ENCODE measurements at places on chromosomes 1 and 21.

DNA sequence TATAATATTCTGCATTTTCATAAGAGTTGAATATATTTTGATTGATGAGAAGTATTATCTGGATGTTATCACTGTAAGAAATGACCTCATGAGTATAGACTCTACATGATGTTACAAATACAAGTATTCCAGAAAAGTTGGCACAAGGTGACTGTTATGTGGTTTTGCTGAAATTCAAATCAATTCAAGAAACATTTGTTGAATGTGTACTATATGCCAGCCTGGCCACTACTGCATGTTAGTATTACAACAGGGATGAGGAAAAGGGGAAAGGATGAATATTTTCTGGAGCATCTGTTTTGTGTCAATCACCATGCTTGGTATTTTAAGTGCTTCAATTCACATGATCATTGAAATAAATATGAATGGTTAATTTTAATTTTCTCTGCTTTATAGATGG, 250.9 kb upstream of the PBX1 start:
- no peak for DNase-seq

DNA sequence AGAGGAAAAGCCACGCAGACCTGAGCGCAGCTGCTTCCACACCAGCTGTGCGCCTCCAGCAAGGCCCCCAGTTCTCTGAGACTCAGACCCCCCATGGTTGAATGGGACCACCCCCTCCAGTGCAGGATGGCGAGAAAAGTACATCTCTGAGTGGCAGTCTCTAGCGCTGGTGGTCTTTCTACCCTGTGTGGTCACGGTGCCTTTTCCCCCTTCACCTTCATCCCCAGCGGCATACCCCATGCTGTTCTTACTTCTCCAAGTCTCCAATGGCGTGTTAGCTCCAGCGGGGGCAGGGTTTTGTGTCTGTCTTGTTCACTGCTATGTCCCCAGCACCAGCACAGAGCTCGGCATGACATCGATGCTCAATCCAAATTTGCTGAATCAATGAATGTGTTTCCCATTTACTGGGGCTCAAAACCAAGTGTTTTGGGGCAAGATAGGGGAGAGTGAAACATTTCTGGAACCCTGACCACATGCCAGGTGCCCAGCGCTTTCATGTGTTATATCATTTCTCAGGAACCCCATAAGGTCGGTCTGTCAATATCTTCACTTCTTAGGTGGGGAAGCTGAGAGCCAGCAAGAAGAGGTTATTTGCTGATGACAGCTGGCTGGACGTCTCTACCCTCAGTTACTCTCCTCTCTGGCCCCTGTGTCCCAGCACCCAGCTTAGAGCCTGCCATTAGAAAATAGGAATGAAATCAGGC, 959 bp upstream of the SDC3 start:
- no peak for DNase-seq

- DNase-seq: no peak
Observed at GRCh38 chr1:64084451-64084850, 119.0 kb upstream of the UBE2U start.

DNA sequence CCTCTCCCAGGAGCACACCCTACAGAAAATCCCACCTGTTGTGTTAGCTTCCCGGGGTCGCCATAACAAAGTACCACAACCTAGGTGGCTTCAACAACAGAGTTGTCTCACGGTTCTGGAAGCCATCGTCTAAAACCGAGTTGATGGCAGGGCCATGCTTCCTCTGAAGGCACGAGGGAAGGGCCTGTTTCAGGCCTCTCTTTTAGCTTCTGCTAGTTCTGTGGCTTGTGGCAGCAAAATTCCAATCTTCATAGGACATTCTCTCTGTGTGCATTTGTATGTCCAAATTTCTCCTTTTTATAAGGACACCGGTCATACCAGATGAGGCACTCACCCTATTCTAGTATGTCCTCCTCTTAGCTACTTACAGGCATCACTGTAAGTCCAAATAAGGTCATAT, 3.2 kb downstream of the CFAP74 start:
- DNase-seq: no peak

GRCh38 chr1:205569411-205570172, 62.2 kb downstream of the ELK4 start:
- peak; percentile 67 for DNase-seq

DNA sequence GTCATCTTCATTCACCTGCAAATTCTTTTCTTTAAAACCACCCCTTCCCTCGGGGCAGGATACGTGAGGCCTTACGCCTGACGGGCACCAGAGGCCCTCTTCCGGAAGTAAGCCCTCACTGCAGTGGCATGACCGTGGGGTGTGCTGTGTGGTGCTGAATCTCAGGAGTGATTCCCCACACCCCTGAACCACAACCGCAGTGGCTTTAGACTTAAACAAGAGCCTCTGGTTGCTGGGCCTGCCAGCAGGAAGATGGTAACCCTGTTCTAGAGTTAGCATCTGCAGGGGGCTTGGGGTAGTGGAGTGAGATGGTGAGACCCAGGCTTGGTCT, 12.1 kb downstream of the BSND start:
- no peak for DNase-seq

DNA sequence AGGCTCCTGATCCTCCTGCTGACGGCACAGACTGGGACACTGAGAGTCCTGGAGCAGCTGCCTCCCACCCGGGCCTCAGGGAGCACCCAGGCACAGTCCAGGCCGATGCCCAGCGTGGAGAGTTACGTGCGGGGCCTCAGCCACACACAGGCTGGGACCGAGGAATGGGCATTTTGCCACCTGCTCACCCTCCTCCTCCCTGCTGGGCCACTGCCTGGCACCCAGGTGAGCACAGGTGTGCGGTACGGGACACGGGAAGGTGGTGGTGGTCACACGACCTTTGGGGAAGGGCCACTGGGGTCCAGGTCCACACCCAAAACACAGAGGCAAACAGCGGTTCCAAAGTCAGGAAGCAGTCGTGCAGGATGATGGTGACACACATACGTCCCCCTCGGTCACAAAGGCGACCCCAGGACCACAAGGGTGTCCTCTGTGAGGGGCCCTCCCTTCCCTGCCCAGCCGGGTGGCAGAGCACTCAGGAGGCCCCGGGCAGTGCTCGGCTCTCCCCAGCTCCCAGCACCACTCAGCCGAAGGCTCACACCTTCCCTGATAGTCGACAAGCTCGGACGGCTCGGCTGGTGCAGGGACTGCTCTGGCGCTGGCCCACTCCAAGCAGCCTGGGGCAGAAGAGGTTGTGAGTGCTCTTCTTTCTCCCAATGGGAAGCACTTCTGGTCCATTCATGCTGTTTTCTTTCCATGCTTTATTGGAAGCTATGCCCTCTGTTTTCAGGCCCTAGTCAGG, 14.3 kb downstream of the MORN1 start:
- DNase-seq: no peak

DNA sequence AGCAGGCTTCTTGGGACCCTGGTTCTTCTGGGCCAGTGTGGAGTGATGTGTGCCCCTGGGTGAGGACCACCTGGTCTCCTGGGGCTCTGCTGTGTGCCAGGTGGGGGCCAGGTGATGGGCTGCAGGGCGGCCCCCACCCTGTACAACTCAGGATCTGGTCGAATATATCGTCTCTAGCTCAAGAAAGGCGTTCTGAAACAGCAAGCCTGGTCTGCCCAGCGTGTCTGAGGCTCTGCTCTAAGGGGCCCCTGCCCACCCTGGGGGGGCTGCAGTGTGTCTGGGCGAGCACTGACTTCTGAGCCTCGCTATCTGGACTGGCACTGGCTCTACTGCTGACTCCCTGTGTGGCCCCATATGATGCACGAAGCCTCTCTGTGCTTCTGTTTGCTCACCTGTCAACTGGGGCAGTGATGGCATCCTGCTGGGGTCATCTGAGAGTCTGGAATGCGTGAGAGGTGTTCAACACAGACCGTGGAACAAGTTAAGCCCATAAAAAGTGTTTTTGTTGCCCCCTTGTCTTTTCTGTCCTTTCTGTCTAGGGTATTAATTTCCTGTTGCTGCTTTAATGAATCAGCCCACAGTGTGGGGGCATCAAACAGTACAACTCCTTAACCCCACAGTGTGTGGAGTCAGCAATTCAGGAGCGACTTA, 56.0 kb upstream of the TRAPPC10 start:
- no peak for DNase-seq

- DNase-seq: no peak
Observed at GRCh38 chr1:26788515-26788785, 700 bp downstream of the PIGV start.

DNA sequence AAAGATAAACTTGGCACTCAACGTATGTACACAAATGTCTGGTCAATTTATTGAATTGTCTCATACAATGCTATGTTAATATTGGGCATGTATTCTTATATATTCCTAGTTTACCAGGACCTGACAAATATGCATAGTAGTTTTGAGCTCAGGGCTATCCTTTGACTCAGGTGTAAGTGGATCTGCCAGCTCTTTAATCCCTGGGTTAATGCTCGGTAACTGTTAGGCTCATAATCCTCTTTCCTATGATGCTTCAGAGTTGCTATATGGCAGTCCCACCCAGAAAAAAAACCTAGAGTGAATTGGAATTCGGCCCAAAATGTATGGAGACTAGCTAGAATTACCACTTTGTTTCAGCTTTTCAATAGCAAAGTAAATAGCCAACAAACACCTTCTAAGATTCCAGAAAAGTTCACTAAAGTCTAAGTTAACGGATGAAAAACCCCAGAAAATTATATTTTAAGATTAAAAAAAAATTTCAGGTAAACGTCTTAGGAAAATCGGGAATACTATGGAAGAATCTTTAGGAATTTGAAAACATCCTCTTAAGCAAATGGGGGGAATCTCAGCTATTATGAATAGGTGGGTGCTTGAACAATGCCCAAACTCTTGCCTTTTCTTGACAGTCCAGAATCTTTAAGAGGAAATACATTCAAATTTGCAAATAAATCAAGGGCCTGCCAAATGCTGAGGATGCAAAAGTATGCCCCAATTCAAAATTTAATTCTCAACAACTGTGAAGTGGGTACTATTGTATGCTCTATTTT, 10.9 kb downstream of the H3-3A start:
- peak; percentile 61 for DNase-seq

DNA sequence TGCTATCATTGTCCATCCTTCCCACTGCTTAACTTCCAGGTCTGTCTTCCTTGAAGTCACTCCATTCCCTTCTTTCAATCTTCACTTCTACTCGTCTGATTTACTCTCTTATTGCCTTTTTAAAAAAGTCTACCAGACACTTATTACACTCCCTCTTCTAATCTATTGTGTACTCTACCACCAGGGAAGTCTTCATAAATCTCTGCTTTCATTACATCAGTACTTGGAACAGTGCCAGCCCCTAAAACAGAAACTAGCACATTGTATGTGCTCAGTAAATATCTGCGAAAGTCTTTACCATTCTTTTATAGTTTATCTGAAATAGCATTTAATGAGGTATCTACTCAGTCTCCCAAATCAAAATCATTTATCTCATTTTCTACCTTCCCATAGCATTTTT, 236.4 kb downstream of the USH2A start:
- DNase-seq: no peak

DNA sequence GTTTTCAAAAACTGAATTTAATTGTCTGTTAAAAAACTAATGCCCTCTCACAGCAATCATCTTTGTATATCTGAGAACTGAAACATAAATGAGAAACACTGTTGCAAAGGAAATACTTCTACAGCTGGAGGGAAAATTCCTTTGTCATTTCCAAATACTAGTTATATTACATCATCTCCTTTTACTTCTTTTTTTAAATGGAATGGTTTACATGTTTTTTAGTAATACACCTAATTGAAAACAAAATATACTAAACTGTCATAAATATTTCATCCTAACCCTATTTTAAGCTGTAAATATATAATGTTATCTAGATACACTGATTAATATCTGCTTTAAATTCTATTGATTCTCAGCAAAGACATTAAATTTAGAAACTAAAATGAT, 19.1 kb downstream of the CDC42BPA start:
- DNase-seq: no peak

GRCh38 chr1:85660541-85660940, 47.7 kb downstream of the ZNHIT6 start:
- DNase-seq: no peak

DNA sequence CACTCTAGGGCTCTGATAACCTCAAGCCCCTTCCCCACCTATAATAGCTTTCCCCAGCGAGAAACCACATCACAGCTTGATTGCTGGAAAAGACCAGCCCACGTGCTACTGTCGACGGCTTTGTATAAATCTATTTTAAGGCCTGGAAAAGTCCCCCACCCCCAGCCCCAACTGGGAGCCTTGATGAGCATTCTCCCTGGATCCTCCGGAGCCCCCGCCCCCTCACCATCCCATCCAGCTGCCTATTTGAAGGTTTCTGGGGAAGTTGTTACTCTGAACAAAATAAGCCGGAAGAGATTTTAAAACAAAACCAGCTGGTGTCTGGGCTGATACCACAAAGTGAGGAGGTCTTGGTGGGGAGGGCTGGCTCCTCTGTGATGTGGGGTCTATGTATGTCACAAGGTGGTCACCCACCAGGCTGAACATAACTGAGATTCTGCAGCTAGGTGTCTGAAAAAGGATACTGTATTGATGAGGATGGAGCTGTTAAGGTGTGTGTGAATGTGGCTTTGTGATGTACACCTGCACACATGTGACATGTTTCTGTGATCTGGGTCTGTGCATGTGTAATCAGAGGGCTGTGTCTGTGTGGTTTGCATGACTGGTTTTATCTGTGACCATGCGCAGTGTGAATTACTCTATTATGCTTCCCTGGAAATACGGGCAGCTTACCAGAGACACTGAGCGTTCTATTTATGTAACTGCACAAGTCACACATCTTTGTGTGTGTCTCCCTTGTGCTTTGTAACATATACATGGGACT, 25.0 kb downstream of the RIMS3 start:
- DNase-seq: no peak

DNA sequence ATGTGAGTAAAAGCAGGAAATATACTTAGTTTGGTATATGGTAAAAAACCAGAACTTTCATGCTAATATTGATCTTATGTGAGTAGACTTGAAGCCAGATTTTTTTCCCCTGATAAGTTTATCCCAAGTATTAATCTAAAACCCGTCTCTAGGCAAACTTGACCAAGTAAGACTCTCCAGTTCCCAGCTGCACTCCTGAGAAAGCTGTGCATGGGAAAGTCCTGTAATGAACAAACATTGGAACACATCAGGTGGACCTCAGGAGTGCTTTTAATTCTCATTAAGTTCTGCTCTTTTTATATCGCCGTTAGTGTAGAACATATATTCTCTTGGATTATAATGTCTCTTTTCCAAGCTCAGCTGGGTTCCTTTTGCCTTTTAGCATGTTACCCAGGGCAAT, 105.0 kb downstream of the CD247 start:
- no peak for DNase-seq

- peak; percentile 21 for DNase-seq
Observed at GRCh38 chr1:77825131-77825709, 45.8 kb downstream of the MIGA1 start.

DNA sequence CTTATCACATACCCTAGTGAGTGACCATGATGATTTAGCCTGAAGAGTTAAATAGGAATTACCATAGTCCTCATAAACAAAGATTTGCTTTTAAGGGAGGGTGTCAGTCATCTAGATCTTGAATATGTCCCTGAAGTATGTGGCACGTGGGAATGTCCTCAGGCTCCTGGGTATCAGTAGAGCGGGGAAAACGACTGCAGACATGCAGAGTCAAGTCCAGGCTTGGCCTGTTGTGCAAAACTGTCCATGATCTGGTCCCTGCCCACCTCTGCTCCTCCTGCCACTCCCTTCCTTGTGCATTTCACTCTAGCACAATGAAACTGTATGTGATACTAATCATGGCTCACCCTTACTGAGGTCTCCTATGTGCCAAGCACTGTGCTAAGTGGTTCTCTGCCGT, 12.9 kb downstream of the MOV10 start:
- DNase-seq: no peak

- DNase-seq: no peak
Observed at GRCh38 chr1:226964068-226964425, 24.0 kb downstream of the COQ8A start.

GRCh38 chr1:21182181-21182731, 5.6 kb upstream of the EIF4G3 start:
- DNase-seq: no peak
